ENCODE measurements at places on chromosomes 6 and 20.

GRCh38 chr6:106411643-106412200, 51.2 kb downstream of the CRYBG1 start:
- DNase-seq, result no peak

DNA sequence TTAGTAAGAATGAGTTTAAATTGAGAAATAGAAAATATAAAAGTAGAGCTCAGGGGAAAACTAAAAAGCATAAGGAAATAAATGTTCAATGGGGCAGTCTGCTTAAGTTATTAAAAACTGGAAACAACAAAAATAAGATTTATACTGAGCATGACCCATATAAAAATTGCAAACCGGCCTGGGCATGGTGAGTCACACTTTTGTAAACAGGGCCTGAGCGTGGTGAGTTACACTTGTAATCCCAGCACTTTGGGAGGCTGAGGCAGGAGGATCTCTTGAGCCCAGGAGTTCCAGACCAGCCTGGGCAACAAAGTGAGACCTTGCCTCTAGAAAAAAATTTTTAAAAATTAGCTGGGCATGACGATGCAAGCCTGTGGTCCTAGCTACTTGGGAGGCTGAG, 74.6 kb downstream of the TMEM244 start:
- DNase-seq, result no peak

GRCh38 chr6:678520-678919, 14.4 kb downstream of the EXOC2 start:
- no peak for DNase-seq

- no peak for DNase-seq
These were observed 769.2 kb upstream of the DEFB115 start for GRCh38 chr20:30487947-30488926.

DNA sequence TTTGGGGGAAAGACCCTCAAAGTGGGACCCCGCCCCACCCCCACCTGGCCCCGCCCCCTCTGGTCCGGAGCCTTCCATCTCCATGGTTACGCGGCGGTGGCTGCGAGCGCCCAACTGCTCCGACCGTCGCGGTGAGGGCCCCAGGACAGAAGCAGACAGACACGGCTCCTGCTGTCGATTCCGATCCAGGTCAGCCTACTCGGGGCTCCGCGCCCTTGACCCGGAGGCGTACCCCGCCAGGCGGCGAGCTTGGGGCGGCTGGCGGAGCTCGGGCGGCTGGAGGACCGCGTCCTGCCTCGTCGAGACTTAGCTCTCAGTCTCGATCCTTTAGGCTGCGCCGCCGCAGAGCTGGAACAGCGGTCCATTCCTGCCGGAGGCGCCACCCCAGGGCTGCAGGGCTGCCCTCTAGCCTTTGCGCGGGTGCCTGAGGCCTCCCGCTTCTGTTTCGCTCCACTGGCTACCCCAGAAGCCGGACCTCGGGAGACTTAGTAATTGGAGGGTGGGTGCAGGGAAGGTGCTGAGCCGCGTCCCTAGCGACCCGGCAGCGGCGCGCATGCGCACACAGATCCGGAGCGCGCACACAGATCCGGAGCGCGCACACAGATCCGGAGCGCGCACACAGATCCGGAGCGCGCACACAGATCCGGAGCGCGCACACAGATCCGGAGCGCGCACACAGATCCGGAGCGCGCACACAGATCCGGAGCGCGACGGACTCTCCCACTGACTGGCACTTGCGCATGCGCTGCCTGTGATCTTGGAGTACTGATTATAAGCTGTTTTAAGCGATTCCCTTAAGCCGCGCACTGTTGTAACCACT, at the start of gene CFAP206:
TSS of gene CFAP206 (plus strand) at position 72 of the 820 bp plus-strand sequence. CDS start 1,868 bp downstream, outside the sequence.
- DNase-seq, result peak; percentile 80

DNA sequence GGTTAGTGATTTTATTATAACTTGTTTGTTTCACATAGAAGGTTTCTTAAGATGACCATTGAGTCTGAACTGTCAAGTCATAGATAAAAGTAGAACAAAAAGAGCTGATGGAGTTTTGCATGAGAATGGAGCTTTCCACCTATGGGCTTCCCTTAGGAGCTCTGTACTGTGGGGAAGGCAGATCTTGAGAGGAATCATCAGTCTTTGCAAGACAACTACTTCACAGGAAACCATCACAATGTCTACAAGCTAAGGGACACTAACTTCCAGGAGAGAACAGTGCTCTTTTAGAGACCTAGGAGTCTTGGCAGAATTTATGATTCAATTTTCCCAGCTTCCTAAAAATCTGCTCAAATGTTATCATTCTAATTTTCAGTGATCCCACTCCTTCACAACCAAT, 78.2 kb downstream of the FBXO5 start:
- no peak for DNase-seq

GRCh38 chr20:46872328-46873211, 22.1 kb upstream of the EYA2 start:
- DNase-seq, result no peak

DNA sequence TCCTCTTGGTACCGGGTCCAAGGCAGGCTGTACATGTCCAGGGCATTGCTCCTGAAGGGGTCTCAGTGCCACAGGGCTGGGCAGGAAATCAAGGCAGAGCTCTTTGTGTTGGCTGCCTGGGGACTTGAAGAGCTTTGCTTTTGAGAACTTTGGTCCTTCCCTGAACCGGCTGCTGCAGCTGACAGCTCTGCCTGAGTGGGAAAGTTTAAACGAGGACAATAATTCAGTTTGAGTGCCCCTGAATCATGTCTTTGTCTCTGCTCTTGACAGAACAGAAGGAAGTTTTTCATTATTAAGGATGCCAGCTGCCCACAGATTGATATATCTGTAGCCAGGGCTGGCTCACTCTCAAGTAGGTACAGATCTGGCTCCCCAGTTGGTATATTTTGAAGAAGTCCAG, 56.1 kb downstream of the ANKRD6 start:
- DNase-seq, result no peak

DNA sequence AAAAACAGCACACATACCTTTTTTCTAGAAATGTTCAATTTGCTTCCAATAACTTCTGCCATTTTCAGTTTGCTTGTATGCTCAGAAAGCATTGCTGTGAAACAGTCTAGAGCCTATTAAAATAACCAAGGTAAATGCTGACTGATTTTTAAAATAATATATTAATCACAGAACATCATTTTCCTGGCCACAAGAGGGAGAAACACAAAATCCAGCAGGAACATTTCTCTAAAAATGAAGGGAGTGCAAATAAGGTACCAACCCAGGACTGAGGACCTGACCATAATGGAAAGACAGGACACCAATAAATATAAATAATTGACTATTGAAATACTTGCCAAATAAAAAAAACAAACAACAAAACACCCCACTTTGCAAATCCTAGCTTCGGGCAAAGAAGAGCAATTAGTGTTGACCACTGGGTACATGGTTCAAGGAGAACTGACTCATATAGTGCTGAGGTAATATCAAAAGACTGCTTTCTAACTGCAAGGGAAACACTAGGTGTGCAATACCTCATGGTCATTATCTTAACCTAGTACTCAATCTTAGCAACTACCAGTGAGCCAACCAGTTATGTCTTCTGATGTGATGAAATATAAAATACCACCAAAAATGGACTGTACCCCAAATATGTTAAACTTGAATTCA, 42.9 kb downstream of the MDN1 start:
- DNase-seq, result no peak

- no peak for DNase-seq
These were observed 104.1 kb downstream of the COL9A1 start for GRCh38 chr6:70198785-70199184.

All from fibroblast of skin of scalp (primary cell).